ENCODE measurements at places on chromosomes 4 and X. TPM values are rescaled to one million over a fixed set of nuclear protein-coding genes. Genes with fewer than 3 reads are reported as not detected.

The TRAM1L1 gene
- not detected for total RNA-seq

The IQCM gene
- total RNA-seq, result not detected

The DMD gene
- 2.9 TPM for total RNA-seq

- no peak for DNase-seq
- no peaks in the 10 kb centered on the region for H3K4me1 ChIP-seq
- no peaks in the 10 kb centered on the region for H3K36me3 ChIP-seq
- no peak overlapping the region for H3K27ac ChIP-seq
- H3K27me3 ChIP-seq, result no peaks in the 10 kb centered on the region
- no peak overlapping the region for H3K4me3 ChIP-seq
Observed at GRCh38 chrX:31717474-31717873, 645.6 kb upstream of the FTHL17 start.

DNA sequence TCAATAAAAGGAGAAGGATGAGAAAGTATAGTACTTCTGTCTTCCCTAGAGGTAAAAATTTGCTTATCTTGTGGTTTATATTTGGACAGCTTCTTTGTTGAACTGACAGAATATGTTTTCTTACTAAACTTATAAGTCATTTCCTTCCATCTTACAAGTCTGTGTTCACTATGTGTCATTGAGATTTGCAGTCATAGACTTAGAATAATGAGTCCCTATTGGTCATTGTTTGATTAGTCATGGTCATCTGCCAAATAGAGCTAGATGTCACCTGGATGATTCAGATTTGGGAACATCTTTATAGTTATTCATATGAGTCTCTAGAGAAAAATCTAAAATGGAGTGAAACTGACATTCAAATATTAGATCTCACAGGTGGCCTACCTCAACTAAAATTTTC lies 51.5 kb downstream of the SPATA18 start:
- peaks cover 13% of the 10 kb centered on the region for H3K27me3 ChIP-seq
- H3K4me1 ChIP-seq, result no peaks in the 10 kb centered on the region
- H3K4me3 ChIP-seq, result no peak overlapping the region
- H3K36me3 ChIP-seq, result no peaks in the 10 kb centered on the region

DNA sequence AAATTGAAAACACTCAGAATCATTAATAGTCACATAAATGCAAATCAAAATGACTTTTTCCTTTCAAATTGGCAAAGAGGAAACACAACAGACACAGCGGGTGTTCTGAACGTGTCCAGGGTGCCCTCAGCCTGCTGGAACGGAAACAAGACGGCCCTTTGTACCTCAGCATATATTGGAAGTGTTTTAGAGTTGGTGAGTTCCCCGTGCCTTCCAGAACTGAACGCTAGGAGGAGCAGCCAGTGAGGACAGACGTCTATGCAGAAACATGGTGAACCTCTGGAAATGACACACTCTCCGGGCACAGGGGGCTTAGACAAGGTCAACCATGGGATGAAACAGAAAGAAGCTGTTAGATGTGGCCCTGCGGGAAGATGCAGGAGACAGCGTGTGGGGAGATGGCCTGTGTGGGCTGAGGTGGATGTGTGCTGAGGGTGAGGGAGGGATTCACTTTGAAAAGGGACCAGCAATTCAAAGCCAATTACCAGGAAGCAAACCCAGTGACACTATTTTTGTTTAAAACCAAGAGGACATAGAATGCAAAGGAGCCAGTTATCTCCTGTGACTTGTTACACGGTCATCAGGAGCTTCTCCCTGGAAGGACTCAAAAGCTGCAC lies 40.4 kb downstream of the RNF212 start:
- no peak overlapping the region for H3K4me3 ChIP-seq
- no peak overlapping the region for H3K27ac ChIP-seq
- H3K36me3 ChIP-seq, result no peaks in the 10 kb centered on the region
- H3K4me1 ChIP-seq, result peaks cover 15% of the 10 kb centered on the region
- peak; percentile 49 for DNase-seq

GRCh38 chrX:39854772-39855747 lies 242.7 kb downstream of the BCOR start:
- H3K36me3 ChIP-seq, result peaks cover 7% of the 10 kb centered on the region
- H3K27me3 ChIP-seq, result peaks cover 2% of the 10 kb centered on the region
- H3K27ac ChIP-seq, result peak overlapping the region; percentile 96
- H3K4me1 ChIP-seq, result peaks cover 91% of the 10 kb centered on the region
- peak overlapping the region; percentile 96 for H3K4me3 ChIP-seq
